ENCODE measurements at places on chromosomes 13 and 19. TPM values are rescaled to one million over a fixed set of nuclear protein-coding genes. Genes with fewer than 3 reads are reported as not detected.

- no peak for ATAC-seq
These were observed 31.7 kb downstream of the TRPM4 start for GRCh38 chr19:49189259-49189658.

DNA sequence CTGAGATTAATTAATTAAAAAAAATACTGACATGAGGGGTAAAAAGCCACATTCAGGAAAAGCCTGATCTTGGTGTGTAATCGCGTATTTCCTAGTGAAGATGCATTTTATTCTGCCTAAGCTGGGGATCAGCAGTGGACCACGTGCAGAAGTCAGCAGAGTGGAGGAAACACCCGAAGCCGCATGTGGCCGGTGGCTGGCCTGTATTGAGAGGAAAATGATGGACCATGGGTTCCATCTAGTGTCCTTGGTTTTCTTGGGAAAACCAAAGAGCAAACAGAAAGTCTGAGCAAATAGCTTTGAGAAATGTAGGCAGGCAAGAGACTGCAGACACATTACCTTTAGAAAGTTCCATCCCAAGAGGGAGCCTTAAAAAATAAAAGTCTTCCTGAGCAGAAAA is 23.7 kb upstream of the SHISA2 start:
- no peak for ATAC-seq

Gene PIP5K1C
- total RNA-seq, result 63.5 TPM

Gene ZNF835
- total RNA-seq, result 11.4 TPM

DNA sequence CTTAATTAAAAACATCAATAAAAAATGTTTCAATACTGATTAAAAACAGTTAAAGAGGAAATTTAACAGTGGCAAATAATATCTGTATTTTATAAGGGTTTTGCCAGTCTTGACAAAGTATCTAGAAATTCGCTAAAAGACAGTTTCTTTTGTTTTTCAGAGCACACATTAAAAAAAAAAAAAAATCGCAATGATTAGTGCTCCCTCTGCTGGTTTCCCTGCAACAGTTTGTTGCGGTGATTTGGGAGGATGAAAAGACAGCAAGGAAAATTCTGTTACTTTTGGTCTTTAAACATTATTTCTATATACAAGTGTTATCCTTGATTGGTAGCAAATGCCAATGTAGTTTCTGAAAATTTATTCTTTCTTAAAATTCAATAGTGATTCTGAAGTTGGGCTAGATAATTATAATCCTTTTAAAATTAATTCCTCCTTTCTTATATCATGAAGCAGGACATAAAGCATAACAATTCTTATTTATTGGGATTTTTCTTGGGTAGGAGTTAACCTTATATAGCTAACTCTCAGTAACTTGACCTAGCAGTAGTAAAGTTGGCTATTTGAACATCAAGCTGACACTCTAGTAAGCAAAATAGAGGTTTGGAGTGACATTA is 23.1 kb upstream of the SPRY2 start:
- no peak for ATAC-seq

- no peak for ATAC-seq
These were observed 5.7 kb downstream of the CALM3 start for GRCh38 chr19:46606681-46607447.

GRCh38 chr19:19145281-19145680 is 7.0 kb upstream of the TMEM161A start:
- ATAC-seq, result no peak

Gene ACER1
- total RNA-seq, result not detected

DNA sequence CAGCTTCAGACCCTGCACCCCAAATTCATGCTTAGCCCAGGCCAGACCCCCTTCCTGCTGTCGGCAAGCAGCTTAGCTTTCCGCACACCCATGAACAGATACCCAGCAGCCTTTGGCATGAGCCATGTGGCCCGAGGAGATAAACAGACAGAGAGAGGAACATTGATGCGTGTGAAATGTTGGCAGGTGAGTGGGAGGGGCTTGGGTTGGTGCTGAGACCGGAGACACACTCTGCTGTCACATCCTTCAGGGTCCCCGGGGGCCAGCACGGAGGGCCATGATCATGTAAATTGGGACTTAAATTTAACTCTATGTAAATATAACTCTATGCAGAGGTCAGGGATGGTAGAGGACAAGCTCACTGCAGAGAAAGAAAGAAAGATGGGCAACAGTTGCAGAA is 1.5 kb downstream of the CD22 start:
- no peak for ATAC-seq

Gene SYNE4
- 0.62 TPM for total RNA-seq

Gene KIR2DL3
- total RNA-seq, result 0.25 TPM

DNA sequence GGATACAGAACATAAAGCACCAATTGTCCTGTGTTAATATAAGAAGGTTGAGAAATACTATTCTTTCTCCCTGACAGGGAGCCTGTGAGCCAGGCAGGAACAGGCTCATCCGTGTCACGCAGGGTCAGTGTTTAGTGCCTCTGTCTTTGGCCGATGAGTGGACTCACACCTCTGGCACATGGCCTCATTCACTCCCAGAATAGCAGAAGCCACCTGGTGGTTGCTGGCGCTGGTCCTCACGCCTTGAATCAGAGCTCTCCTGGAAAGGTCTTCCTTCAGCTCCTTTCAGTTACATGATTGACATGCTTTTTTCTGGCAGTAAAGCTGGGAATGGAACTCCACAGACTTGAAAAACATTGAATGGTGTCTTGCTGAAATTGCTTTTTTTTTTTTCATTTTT is 28.1 kb upstream of the SIAH3 start:
- ATAC-seq, result no peak

GRCh38 chr13:46698014-46698413 is 98.9 kb downstream of the ESD start:
- peak; percentile 82 for ATAC-seq

DNA sequence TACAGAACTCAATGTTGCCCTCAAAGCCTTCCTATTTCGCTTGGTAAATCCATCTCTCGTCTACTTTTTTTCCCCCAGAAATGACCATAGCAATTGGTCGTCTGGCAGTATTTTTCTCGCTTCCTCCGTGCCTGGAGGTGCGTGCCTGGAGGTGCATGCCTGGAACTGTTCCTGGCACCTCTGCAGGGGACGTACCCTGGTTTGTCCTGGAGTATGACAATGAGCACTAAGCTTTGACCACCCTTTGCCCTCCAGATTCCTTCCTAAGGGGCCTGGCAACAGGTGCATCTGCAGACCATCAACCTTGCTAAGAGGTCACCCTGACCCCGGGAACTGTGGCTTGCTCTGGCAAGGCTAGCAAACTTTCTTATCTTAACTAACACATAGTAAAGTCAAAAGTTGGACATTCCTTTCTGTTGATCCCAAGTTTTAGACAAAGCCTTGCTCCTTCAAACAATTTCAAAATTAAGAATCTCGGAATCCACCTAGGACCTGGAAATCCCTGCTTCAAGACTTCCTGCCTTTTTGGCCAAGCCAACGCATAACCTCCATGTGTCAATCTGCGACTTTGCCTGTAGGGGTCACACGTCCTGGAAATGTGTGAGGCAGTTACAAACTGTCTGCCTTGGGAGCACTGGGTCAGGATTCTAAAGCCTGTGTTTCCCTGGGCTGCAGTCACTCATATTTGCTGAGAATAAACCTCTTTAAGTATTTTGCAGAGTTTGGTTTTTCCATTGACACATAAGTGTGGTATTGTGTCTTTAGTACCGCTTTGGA is 28.8 kb upstream of the TUBGCP3 start:
- ATAC-seq, result no peak

- peak; percentile 43 for ATAC-seq
These were observed 69.3 kb downstream of the SLC6A16 start for GRCh38 chr19:49255674-49256073.

Gene OR4F17
- total RNA-seq, result 0.23 TPM

DNA sequence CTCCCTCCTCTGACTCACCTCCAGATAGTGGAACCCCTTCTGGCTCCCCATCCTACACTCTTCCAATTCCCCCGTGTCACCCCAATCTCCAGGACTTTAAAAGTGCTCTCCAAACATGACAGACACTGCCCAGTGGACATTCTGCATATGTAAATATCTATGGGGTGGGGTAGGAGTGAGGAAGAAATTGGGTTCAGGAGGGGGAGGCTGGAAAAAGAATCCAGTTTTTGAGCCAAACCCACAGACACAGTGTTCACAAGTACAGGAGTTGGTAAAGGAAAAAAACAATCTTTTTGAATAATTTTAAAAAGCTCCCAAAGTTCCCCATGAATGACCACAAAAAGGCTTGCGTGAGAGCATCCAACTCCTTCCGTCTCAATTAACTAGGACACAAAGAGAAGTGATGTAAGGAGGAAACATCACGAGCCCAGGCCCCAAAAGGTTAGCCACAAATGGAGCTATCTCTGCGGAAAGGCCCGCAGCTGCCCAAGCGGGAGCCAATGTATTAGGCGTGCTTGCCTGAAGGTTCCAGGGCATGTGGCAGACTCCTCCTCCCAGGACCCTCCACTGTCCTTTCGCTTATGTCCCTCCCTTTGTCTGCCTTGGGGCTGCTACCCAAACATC is 18.0 kb downstream of the ZC3H4 start:
- no peak for ATAC-seq

GRCh38 chr19:30023330-30023729 is 81.3 kb downstream of the URI1 start:
- no peak for ATAC-seq

DNA sequence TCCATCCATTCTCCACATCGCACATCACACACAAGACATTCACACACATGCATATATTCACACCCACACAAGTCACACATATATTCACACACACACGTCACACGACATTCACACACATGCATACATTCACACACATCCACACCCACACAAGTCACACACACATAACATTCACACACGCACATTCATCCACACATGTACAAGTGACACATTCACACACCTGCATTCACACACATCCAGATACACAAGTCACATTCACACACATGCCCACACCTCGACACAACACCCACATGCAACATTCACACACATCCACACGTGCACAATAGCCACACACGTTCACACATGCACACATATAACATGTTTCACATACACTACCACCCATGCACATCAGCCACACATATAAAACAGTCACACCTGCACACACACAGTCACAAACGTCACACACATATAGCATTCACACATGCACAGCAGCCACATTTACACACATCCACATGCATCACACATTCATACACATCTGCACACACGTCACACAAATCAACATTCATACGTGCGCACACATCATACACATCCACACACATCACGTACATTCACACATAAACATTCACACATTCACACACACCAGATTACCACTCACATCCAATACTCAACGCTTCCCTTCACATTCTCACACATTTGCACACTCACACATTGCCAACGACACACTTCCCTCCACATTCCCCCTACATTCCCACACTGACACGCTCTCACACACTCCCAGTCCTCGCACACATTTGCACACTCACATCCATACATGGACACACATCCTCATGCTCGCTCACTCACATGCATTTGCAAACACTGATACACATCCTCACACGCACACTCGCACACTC is 41.0 kb downstream of the ANKRD10 start:
- ATAC-seq, result no peak

DNA sequence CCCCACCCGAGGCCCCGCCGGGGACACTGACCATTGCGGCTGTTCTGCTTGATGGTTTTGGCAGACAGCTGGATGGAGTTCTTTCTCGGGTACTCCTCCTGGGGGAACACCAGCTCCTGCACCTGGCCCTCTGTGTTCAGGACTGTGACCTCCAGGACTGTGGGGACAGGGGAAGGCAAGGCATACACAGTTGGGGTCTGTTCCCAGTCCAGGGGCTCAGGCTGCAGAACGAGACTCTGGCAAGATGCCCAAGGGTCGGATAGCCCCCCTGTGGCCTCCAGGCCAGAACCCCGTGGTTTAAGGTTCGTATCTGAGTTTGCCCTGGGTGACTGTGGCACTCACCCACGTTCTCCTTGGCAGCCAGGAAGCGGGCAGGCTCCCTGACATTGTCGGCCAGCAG is 22.7 kb upstream of the ASF1B start:
- ATAC-seq, result no peak

DNA sequence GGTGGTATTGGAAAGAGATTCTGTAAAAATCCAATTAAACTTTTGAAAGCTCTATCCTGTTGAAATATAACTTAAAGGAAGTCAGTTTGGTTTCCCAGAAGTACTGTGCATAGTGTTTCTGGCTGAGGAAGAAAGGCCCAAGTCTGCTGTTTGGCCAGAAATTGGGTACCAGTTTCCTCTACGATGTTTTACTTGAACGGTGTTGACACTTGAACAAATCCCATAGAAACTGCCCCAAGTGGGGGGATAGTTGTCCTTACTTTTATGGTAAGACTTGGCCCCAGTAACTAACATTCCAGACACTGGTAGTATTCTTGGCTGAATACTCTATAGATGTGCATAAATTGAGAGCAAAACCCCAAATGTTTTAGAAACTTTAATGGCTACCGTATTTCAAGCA is 14.2 kb downstream of the KLF5 start:
- ATAC-seq, result no peak

- no peak for ATAC-seq
These were observed 63.2 kb downstream of the SHISA2 start for GRCh38 chr13:25988661-25989060.

- ATAC-seq, result peak; percentile 53
These were observed 12.1 kb upstream of the PEX11G start for GRCh38 chr19:7500811-7501450.

Gene ZNF17
- total RNA-seq, result 9.1 TPM

- no peak for ATAC-seq
These were observed 9.5 kb downstream of the LGALS7 start for GRCh38 chr19:38763795-38764220.

- ATAC-seq, result no peak
These were observed 2380.1 kb downstream of the PCDH9 start for GRCh38 chr13:64850017-64850416.

All from gastroesophageal sphincter (tissue), 4 donors.